ENCODE measurements at places on chromosomes 12 and 14. TPM values are rescaled to one million over a fixed set of nuclear protein-coding genes. Genes with fewer than 3 reads are reported as not detected.

DNA sequence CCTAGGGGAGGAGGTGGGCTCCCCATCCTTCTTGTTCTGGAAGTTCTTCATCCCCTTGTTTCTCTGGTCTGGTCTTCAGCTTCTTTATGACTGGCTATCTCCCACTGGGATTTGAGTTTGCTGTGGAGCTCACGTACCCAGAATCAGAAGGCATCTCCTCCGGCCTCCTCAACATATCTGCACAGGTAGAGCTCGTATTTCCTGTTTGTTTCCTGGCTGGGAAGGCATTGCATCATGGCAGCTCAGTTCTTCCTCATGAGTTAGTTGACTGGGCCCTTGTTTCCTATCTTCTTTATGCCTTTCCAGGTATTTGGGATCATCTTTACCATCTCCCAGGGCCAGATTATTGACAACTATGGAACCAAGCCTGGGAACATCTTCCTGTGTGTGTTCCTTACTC is 19.8 kb downstream of the ERG28 start:
- DNase-seq = no peak

DNA sequence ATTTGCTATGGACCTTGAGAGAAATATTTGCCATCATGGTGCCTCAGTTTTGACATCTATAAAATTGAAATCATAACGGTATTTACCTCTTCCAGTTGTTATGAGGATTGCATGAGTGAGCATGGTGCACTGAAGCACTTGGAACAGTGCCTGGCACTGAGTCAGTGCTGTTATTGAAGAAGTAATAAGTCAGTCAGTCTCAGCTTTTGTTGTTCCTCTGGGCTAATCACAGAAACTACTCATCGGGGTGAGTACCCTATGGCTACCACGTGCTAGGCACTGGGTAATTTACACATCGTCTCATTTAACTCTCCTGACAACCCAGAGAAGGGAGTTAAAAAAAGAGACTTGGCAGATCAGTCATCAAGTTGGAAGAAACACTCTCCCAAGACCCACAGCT is 159.5 kb upstream of the NRXN3 start:
- no peak for DNase-seq

DNA sequence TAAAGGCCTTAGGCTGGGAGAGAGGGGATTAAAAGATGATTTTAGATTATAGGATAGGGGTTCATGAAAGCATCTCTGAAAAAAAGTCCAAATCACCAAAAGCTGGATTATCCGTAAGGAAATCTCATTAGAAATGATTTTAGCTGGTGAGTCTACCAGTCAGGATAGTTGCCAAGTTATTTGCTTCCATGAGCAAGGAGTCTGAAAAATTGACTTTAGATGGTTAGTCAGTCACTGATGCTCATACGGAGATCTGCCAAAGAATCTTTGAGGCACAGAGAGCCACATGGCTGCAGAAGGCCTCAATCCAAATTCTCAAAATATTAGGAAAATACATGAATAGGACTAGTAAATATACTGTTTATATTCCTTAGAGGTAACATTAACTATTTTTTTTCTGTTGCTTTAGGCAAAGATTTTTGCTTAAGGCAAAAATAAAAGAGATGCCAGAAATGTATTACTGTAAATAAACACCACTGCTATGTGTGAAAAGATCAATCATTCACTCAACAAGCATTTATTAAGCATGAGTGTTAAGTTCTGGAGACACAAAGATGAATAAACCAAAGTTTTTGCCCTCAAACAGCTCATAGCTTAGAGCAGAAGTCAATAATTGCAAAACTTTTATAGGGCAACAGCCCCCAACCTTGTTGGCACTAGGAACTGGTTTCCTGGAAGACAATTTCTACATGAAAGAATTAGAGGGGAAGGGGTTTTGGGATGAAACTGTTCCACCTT is 105.2 kb downstream of the BBS10 start:
- DNase-seq = no peak

DNA sequence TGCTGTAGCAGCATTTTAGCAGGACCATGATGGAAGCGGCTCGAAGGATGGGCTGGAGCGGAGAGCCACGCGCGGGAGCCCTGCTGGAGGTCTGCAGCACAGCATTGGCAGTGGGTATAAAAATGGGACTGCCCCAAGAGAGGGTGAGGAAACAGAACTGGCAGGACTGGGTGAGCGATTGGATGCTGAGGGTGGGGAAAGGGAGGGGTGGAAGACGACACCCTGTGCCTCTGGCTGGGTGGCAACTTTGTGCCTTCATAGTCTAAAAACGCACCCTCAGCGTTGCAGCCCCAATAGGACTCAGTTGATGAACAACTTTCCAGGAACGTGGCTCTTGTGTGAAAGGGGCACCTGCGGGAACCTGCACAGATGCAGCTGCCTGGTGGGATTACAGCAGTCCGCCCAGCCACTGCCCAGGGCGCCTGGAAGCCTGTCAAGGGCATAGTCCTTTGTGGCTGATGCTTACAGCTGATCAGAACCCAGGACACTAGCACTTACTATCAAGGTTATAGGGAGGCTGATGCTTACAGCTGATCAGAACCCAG is 73.0 kb downstream of the NINJ2 start:
- peak; percentile 47 for DNase-seq

ITPK1 gene
- 85.3 TPM for total RNA-seq

OR10AD1 gene
- total RNA-seq = not detected

All from ascending aorta (tissue), 2 donors.